ENCODE measurements at places on chromosomes 7 and 10. TPM values are rescaled to one million over a fixed set of nuclear protein-coding genes. Genes with fewer than 3 reads are reported as not detected.

SUGCT gene
- polyA plus RNA-seq, result not detected

LAMTOR4 gene
- 533 TPM for polyA plus RNA-seq

HGF gene
- polyA plus RNA-seq, result 18.3 TPM

ZNF485 gene
- 0.27 TPM for polyA plus RNA-seq

NHLRC2 gene
- polyA plus RNA-seq, result 6.9 TPM

A1CF gene
- not detected for polyA plus RNA-seq

C10orf62 gene
- polyA plus RNA-seq, result not detected

PNLIPRP1 gene
- not detected for polyA plus RNA-seq

DNA sequence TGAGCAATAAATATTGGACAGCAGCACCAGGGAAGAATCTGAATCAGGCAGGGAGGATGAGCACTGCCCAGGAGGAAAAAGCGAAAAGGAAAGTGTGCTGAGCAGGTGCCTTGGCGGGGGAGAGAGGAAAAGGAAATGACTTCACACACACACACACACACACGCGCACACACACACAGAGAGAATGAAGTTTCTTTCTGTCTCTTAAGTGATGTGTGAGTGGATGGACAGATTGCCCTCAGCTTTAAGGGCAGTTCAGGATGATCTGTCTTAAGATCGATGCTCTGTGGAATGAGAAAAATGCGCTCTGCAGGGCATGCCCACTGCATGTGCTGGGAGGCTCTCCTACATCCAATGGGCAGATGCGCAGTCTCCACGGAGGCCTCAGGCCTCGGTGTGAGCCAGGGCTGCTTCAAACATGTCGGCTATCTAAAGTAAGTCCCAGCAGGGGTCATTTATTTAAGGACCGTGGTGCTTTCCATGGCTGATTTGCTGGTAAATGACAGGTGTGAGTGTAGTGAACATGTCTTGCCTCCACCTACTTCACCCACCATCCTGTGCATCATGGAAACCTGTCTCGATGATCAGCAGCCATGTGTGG is 2.5 kb upstream of the ACBD5 start:
- H3K27ac ChIP-seq, result peak overlapping the region; percentile 98
- no peaks in the 10 kb centered on the region for H3K36me3 ChIP-seq
- H3K4me1 ChIP-seq, result peaks cover 32% of the 10 kb centered on the region
- peak; percentile 86 for DNase-seq

DNA sequence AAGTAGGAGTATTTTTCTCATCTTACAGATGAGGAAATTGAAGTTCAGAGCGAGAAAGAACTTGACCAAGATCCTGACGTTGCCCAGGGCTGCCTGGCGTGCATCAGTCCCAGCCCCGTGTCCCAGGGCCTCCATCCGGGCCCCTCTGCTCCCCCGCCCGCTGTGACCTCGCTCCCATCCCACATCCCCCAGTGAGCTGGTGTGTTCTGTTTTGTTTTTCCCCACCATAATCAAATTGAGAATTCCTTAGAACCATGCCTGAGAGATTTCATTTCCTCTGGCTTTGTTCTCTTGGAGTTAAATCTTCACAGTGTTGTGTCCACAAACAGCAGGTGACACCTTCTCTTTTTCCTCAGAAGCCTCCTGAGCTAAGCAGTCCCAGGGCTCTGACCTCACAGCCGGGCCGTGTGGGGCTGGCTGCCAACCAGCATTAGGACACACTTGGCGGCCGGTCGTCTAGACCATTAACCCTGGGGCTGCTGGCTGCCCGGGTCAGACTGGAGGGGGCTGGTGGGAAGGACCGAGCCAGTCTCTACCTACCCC is 44.3 kb downstream of the PFKP start:
- peaks cover 91% of the 10 kb centered on the region for H3K36me3 ChIP-seq
- H3K27me3 ChIP-seq, result no peaks in the 10 kb centered on the region
- no peaks in the 10 kb centered on the region for H3K4me1 ChIP-seq
- no peak for DNase-seq
- H3K27ac ChIP-seq, result no peak overlapping the region
- H3K4me3 ChIP-seq, result no peak overlapping the region

GRCh38 chr7:92435542-92435941 is 11.7 kb upstream of the GATAD1 start:
- H3K27ac ChIP-seq, result no peak overlapping the region
- H3K4me3 ChIP-seq, result no peak overlapping the region
- DNase-seq, result no peak
- no peaks in the 10 kb centered on the region for H3K4me1 ChIP-seq
- no peaks in the 10 kb centered on the region for H3K27me3 ChIP-seq

DNA sequence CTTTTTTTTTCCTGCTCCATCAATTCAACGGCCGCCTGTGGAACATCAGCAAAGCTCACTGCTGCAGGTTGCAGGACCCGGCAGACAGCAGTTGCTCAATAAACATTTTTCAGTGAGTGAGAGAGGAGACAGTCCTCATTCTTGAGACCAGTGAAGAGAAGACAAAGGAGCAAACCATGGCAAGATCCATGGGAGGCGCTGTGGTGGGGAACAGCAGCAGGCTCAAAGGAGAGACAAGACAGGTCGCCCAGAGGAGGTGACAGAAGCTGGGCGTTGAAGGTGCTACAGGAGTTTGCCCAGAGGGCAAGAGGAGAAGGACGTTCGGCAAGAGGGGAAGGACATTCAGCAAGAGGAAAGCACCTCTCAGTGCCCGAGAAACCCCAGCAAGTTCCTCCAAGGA is 74.5 kb upstream of the FGFR2 start:
- no peaks in the 10 kb centered on the region for H3K4me1 ChIP-seq
- H3K27ac ChIP-seq, result no peak overlapping the region
- no peak for DNase-seq

DNA sequence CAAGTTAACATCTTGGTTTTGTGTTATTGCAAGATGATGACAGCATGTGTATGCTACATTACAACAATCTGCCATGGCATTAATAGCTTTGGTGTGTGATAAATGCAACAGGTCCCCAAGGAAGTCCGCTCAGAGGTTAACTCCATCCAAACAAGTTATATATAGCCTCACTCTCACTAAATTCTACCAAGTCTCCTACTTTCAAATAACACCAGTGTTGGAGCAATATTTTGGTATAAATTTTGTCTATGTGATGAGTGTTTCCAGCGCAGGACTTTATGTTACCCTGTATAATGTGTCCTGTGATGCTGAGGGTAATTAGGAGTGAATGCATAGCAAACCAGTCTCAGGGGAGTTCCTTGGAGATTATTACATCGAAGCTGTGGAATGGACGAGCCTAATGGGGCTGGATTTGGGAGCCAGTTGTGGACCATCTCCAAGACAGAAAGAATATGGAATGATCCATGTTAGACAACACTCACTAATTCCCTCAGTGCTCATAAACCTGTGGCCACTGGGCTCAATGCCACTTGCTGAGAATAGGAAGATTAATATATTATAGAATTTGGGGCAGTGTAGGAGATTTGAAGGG is 127.6 kb upstream of the CXCL12 start:
- H3K36me3 ChIP-seq, result no peaks in the 10 kb centered on the region
- H3K4me3 ChIP-seq, result no peak overlapping the region
- no peak overlapping the region for H3K27ac ChIP-seq
- H3K27me3 ChIP-seq, result no peaks in the 10 kb centered on the region
- no peak for DNase-seq
- no peaks in the 10 kb centered on the region for H3K4me1 ChIP-seq

GRCh38 chr7:1975581-1975980 is 257.2 kb downstream of the MAD1L1 start:
- H3K36me3 ChIP-seq, result peaks cover 50% of the 10 kb centered on the region
- no peaks in the 10 kb centered on the region for H3K27me3 ChIP-seq
- DNase-seq, result no peak
- H3K27ac ChIP-seq, result no peak overlapping the region

GRCh38 chr10:59606551-59606961 is 103.1 kb downstream of the SLC16A9 start:
- H3K27ac ChIP-seq, result no peak overlapping the region
- DNase-seq, result no peak
- no peaks in the 10 kb centered on the region for H3K4me1 ChIP-seq
- no peaks in the 10 kb centered on the region for H3K36me3 ChIP-seq
- no peak overlapping the region for H3K4me3 ChIP-seq

- H3K4me1 ChIP-seq, result peaks cover 38% of the 10 kb centered on the region
- no peak overlapping the region for H3K4me3 ChIP-seq
- peaks cover 30% of the 10 kb centered on the region for H3K36me3 ChIP-seq
- H3K27me3 ChIP-seq, result no peaks in the 10 kb centered on the region
- no peak for DNase-seq
- H3K27ac ChIP-seq, result no peak overlapping the region
These were observed 19.5 kb downstream of the CPVL start for GRCh38 chr7:29126804-29127203.

- no peak for DNase-seq
- no peaks in the 10 kb centered on the region for H3K4me1 ChIP-seq
- H3K36me3 ChIP-seq, result no peaks in the 10 kb centered on the region
- H3K27ac ChIP-seq, result no peak overlapping the region
- no peak overlapping the region for H3K4me3 ChIP-seq
These were observed 105.1 kb downstream of the PTPRN2 start for GRCh38 chr7:158482480-158482879.

DNA sequence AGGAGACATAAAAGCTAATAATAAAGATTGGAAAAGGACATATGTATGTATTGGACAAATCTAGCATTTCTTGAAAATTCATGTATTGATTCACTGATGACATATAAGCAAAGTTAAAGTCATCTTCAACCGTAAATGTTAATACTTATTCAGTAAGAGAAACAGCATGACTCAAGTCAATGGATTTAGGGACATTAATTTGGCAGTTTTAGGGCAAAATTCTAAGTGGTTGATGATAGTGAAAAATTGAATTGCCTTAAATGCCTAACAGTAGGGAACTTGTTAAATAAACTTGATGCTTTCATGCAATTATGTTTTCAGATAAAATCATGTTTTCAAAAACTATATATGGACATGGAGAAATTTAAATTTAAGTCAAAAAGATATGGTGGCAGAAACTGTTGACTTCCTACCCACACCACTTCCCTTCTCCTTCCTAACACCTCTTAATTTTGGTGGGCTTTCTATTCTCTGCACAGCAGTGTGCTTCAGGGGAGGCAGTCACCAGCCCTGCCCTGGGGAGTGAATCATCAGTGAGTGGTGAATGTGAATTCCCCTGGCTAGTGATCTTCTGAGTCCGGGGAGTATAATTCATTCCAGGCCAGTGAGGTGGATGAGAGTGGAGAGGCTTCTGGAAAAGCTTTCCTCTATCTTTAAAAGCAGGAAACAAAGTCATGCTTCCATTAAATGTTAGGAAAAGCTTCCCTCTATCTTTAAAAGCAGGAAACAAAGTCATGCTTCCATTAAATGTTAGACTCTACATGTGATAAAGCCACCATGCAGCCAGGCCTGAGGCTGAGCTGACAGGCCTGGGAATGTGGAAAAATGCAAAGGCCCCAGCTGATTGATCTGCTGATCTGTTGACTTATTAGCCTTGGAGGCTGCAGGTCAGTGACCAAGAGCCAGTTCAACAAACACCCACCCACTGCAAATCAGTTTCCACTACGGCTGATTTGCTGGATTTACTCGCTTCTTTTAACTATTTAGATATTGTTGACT is 25.2 kb upstream of the ITGB1 start:
- no peak overlapping the region for H3K27ac ChIP-seq
- H3K4me1 ChIP-seq, result peaks cover 32% of the 10 kb centered on the region
- H3K36me3 ChIP-seq, result no peaks in the 10 kb centered on the region
- peak; percentile 81 for DNase-seq
- H3K4me3 ChIP-seq, result no peak overlapping the region
- H3K27me3 ChIP-seq, result no peaks in the 10 kb centered on the region

- H3K4me3 ChIP-seq, result no peak overlapping the region
- H3K27me3 ChIP-seq, result no peaks in the 10 kb centered on the region
- H3K36me3 ChIP-seq, result no peaks in the 10 kb centered on the region
- no peak for DNase-seq
- H3K27ac ChIP-seq, result peak overlapping the region; percentile 50
These were observed 126.2 kb downstream of the CCNY start for GRCh38 chr10:35462491-35462934.

- no peaks in the 10 kb centered on the region for H3K36me3 ChIP-seq
- H3K27me3 ChIP-seq, result no peaks in the 10 kb centered on the region
- no peak overlapping the region for H3K4me3 ChIP-seq
- no peaks in the 10 kb centered on the region for H3K4me1 ChIP-seq
- no peak for DNase-seq
- H3K27ac ChIP-seq, result no peak overlapping the region
These were observed 65.3 kb upstream of the NPTX2 start for GRCh38 chr7:98551611-98552273.

GRCh38 chr10:79049931-79050895 is 18.6 kb upstream of the ZMIZ1 start:
- no peak for DNase-seq
- no peaks in the 10 kb centered on the region for H3K27me3 ChIP-seq
- H3K36me3 ChIP-seq, result no peaks in the 10 kb centered on the region
- no peak overlapping the region for H3K4me3 ChIP-seq
- H3K4me1 ChIP-seq, result peaks cover 32% of the 10 kb centered on the region

DNA sequence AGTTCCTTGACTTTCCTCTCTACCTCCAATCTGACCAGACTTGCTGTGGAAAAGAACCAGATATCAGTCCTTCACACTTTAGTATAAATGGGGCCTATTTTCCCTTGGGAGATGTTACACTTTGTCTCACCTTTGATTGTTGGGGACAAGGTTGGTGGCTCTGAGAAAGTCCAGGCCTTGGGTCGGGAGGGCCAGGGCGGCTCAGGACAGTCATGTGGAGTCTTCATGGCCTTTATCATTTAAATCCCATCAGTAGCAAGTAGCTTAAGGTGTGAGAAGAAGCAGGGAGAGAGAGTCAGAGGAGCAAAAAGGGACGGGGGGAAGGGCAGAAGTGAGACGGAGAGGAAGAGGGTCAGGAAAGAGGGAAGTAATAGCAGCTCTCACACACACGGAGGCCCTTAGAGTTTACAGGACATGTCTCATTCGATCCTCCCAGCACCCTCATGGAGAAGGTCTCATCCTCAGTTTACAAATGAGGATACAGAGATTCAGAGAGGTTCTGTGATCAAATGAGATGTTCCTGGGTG is 40.5 kb downstream of the TBATA start:
- H3K36me3 ChIP-seq, result no peaks in the 10 kb centered on the region
- no peak overlapping the region for H3K4me3 ChIP-seq
- no peaks in the 10 kb centered on the region for H3K27me3 ChIP-seq
- DNase-seq, result peak; percentile 32

- no peak overlapping the region for H3K27ac ChIP-seq
- H3K4me3 ChIP-seq, result no peak overlapping the region
- no peak for DNase-seq
- no peaks in the 10 kb centered on the region for H3K36me3 ChIP-seq
- H3K27me3 ChIP-seq, result no peaks in the 10 kb centered on the region
- H3K4me1 ChIP-seq, result no peaks in the 10 kb centered on the region
These were observed 1138.8 kb downstream of the XPNPEP1 start for GRCh38 chr10:108784534-108784933.

DNA sequence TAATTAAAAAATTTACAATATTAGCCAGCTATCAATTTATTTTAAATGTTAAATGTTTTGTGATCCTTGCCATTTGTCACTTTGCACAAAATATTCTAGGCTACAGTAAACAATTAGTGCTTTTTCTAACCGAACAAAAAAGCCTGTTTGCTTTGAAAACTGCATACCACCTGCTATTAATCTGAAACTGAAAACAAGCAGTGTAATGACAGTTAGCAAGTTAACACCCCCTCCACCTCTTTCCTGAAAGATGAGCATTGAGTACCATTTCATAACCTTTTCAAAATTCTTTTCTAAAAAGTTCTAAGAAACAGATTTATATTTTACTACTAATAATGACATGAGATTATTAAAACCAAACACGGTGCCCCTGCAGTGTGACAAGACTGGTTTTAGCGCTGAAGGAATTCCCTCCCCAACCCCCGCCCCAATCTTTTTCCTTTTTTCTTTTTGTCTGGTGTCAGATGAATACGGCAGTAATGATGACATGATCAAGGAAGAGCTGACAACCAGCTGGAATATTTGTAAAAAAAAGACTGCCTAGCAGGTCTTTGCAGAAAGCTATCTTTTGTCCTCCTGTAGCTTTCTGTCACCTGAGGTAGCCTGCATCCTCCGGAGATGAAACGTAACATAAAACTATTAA is 175.6 kb downstream of the CHCHD3 start:
- peaks cover 4% of the 10 kb centered on the region for H3K36me3 ChIP-seq
- H3K27me3 ChIP-seq, result no peaks in the 10 kb centered on the region
- H3K4me1 ChIP-seq, result no peaks in the 10 kb centered on the region

Measured in CD14-positive monocyte (primary cell).